Activated CD8-positive, alpha-beta T cell treated with anti-CD3 and anti-CD28 coated beads for 36 hours (primary cell): ENCODE measurements at places on chromosomes 1 and 21. TPM values are rescaled to one million over a fixed set of nuclear protein-coding genes. Genes with fewer than 3 reads are reported as not detected.
A peak's percentile ranks its signal among the peaks of the same experiment; 100 is the strongest.

GRCh38 chr1:2151252-2151651 lies 43.3 kb downstream of the FAAP20 start:
- H3K36me3 ChIP-seq: peaks cover 4% of the 10 kb centered on the region
- no peaks in the 10 kb centered on the region for H3K27me3 ChIP-seq
- no peak overlapping the region for H3K27ac ChIP-seq
- no peak overlapping the region for H3K4me3 ChIP-seq

DNA sequence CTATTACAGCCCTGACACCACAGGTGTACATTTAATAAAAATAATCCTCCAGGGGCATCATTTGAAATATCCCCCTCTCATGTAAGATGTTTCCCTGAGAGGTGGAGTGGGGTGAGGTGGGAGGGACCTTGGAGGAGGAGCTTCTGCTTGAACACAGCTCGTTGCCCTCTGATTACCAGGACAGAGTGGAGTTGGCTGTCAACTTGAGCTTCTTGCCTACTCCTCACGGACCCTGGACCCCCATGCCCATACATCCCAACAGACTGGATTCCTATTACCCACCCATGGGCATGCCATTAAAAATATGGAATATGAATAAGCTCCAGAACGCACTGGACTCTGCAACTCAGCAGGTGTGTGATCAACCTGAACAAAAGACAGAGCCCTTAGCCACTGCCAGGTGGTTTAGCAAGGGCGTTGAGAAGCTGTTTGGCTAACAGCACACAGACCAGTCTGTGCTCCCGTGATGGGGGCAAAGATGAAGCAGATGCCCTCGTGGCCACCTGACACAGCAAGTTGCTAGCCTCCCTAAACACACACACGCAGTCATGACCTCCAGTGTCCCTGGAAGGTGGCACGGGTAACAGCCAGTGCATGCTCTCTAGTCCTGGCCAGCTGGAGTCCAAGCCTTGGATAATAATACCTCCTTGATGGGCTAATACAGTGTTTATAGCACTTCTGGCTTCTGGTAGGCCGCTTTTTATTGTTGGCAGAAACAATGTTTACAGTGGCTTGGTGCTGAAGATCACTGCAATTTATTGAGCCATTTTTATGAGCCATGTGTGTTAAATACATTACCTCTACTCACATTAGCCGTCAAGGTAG lies 155.0 kb downstream of the TOMM20 start:
- H3K36me3 ChIP-seq: peaks cover 2% of the 10 kb centered on the region
- H3K27ac ChIP-seq: peak overlapping the region; percentile 5
- H3K4me1 ChIP-seq: peaks cover 70% of the 10 kb centered on the region
- no peak overlapping the region for H3K4me3 ChIP-seq
- DNase-seq: no peak

- H3K27ac ChIP-seq: no peak overlapping the region
- H3K4me1 ChIP-seq: no peaks in the 10 kb centered on the region
- no peak overlapping the region for H3K4me3 ChIP-seq
- no peaks in the 10 kb centered on the region for H3K36me3 ChIP-seq
These were observed 10.8 kb upstream of the NFASC start for GRCh38 chr1:204859861-204860267.

DNA sequence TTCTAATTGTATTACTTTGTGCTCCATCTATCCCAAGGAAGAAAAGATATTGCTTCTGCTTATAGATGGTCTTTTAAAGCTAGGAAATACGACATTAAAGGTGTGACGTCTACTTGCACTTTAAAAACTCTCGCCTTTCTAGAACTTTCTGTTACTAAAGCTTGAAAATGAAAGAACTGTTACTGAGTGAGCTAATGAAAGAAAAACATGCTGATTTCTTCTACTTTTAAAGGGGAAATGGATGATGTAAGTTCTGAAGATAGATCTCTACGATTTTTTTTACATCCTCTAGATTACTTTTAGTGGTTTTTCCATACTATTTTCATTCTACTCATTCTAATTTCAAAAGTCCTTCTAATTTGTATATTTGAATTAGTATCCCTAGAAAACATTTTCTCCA lies 387.5 kb downstream of the USP25 start:
- H3K27ac ChIP-seq: no peak overlapping the region
- no peaks in the 10 kb centered on the region for H3K4me1 ChIP-seq
- no peak for DNase-seq
- H3K36me3 ChIP-seq: no peaks in the 10 kb centered on the region
- no peaks in the 10 kb centered on the region for H3K27me3 ChIP-seq

The LCA5L gene
- total RNA-seq: 0.36 TPM

GRCh38 chr1:233343262-233343661 lies 15.7 kb downstream of the MAP3K21 start:
- no peak overlapping the region for H3K4me3 ChIP-seq
- H3K27me3 ChIP-seq: peaks cover 29% of the 10 kb centered on the region
- peaks cover 1% of the 10 kb centered on the region for H3K36me3 ChIP-seq
- no peaks in the 10 kb centered on the region for H3K4me1 ChIP-seq

The PPCS gene
- 44.1 TPM for total RNA-seq

DNA sequence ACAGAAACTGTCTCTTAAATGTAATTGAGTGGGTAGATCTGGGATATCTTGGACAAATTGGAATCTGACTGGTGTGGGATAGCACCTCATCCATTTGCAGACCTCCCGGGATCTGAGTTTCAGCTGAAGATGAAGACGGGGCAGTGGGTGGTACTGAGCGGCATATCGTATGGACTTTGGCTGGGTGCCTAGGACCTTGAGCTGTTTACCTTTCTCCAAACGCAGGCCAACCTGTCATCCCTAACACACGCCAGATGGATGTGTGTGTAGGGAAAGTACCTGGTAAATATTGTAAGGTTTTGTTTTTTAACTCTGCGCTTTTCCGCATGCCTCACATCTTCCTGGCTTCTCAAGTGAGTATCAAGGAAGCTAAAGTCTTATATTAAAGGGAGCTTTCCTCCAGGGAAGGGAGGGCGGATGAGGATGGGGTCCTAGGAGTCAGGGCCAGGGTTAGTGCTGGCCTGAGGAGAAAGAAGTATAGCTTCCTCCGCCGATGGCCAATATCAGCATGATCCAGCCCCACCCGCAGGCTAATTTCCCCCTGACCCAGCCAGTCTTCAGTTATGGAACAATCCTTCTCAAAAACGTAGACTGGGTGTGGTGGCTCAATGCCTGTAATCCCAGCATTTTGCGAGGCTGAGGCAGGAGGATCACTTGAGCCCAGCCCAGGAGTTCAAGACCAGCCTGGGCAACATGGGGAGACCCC lies 26.2 kb downstream of the ATP8B2 start:
- no peak for DNase-seq
- peaks cover 43% of the 10 kb centered on the region for H3K4me1 ChIP-seq
- H3K4me3 ChIP-seq: no peak overlapping the region
- peaks cover 25% of the 10 kb centered on the region for H3K36me3 ChIP-seq
- no peak overlapping the region for H3K27ac ChIP-seq
- H3K27me3 ChIP-seq: no peaks in the 10 kb centered on the region

DNA sequence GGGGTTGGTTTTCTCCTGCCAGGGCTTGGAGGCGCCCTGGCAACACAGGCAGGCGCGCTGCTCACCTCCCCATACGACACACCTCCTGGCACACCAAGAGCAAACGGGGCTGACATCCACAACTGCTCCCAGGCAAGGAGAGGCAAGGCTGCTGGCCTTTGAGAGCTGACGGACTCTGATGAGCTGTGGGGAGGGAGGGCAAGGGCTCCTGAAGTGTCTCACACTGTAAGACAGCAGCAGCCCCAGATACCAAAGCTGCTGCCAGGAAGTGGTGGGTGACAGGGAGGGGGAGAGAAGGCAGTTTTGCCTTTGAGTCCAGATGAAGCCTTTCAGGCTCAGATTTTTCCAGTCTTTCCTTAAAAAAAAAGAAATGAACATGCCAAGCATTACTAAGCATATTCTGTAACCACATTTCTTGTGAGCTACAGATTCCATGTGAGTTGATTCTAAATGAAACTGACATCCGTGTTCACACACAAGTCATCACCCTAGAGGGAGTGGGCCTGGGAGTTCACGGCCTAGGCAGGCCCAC lies 24.3 kb downstream of the PGBD5 start:
- peaks cover 18% of the 10 kb centered on the region for H3K27me3 ChIP-seq
- H3K4me3 ChIP-seq: no peak overlapping the region
- DNase-seq: no peak
- no peaks in the 10 kb centered on the region for H3K4me1 ChIP-seq
- H3K27ac ChIP-seq: no peak overlapping the region

- H3K36me3 ChIP-seq: no peaks in the 10 kb centered on the region
- H3K27ac ChIP-seq: no peak overlapping the region
- H3K4me1 ChIP-seq: peaks cover 6% of the 10 kb centered on the region
- peaks cover 12% of the 10 kb centered on the region for H3K27me3 ChIP-seq
- peak; percentile 65 for DNase-seq
- no peak overlapping the region for H3K4me3 ChIP-seq
These were observed 5.8 kb downstream of the VWA1 start for GRCh38 chr1:1441002-1441888.

GRCh38 chr1:218366322-218367052 lies 21.4 kb downstream of the TGFB2 start:
- H3K4me3 ChIP-seq: no peak overlapping the region
- no peak for DNase-seq
- H3K27me3 ChIP-seq: peaks cover 3% of the 10 kb centered on the region
- H3K4me1 ChIP-seq: no peaks in the 10 kb centered on the region

The CITED4 gene
- total RNA-seq: 6.7 TPM

The KHDC4 gene
- 68.1 TPM for total RNA-seq

The EPHA8 gene
- not detected for total RNA-seq

DNA sequence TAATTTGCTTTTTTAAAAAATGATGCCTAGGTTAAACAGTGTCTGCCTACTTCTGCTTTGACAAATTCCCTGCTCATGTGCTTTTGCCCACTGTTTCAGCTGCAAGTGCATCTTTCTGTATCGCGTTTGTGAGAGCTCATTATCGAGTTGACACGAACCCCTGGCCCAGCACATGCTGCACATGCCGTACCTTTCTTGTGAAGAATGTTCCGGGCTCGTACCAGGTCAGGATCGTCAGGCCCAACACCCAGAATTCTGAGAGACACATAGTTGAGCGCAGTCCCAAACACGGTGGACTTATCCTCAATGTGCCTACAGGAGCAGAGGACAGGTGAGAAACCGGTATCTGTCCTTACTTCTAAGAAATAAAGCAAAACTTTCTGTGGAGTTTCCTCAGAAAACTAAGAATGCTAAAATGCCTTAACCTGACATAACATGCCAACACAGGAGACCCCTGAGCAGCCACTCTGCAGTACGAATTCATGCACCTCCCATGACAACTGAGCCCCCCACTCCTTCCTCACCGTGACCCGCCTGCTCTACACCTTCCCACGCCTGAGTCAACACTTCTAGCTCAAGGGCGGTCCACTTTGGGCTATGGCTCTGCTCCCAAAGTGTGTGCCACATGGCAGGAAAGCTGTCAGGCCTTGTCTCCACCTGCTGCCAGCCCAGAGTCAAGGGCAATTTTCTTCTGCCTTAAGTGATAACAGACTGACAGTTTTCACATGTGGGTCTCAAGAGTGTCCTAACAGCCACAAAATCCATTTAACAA lies 6.7 kb downstream of the LSS start:
- H3K27ac ChIP-seq: no peak overlapping the region
- no peak overlapping the region for H3K4me3 ChIP-seq
- H3K4me1 ChIP-seq: peaks cover 10% of the 10 kb centered on the region
- H3K27me3 ChIP-seq: no peaks in the 10 kb centered on the region
- H3K36me3 ChIP-seq: no peaks in the 10 kb centered on the region

DNA sequence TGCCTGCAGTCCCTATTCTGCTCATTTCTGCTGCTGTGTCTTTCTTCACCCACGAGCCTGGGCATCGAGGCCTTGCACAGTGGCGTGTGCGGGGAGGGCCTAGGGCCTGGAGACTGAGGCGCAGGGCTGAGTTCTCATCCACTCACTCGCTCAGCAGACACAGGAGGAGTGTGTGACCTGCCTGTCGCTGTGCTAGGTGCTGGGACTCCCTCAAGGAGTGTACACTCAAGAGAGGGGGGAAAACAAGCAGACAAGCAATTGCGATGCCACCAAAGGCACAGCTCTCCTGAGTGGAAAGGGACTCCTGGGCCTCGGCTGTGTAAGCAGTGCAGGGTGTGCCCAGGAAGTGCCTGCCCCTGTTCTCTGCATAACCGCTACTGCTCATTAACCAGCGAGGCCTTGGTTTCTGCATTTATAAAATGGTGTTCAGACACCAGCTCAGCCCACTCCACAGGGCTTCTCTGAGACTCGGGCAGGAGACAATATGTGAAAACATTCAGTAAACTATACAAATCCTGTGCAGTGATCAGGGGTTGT lies 4.2 kb downstream of the RD3 start:
- H3K36me3 ChIP-seq: no peaks in the 10 kb centered on the region
- H3K4me1 ChIP-seq: peaks cover 4% of the 10 kb centered on the region
- no peaks in the 10 kb centered on the region for H3K27me3 ChIP-seq
- no peak for DNase-seq
- H3K27ac ChIP-seq: no peak overlapping the region
- H3K4me3 ChIP-seq: no peak overlapping the region

DNA sequence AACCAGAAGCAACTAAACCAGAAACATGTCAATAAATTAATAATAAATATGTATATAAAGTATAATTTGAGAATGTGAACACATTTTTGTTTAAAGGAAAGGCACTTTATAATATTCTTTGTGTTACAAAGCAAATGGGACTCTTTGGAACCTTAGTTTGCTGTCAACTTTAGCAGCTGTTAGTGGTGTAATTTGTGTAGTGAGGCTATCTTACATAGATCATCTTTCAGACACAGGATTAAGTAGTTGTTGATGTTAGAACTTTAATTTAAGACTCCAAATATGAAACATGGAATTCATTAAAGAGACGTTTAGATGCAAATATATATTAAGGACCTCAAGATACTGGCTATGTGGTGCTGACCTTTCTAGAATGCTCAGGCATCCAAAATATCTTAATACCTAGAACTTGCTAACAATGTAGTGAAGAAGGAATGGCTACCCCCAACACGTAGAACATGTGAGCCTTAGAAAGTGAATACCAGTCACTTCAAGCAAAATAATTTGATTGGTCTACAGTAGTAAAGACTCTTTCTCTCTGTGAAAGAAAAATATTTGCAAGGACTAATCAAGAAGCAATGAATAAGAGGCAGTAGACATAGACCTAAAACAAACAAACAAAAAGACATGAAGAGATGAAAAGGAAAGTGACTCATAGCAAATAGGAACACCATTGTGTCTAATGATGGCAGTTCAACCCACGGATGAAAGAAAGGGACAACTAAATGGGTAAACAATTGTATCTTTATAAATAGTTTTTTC lies 811.4 kb downstream of the USP25 start:
- no peak for DNase-seq
- H3K4me3 ChIP-seq: no peak overlapping the region
- no peaks in the 10 kb centered on the region for H3K4me1 ChIP-seq
- H3K36me3 ChIP-seq: no peaks in the 10 kb centered on the region
- no peaks in the 10 kb centered on the region for H3K27me3 ChIP-seq

DNA sequence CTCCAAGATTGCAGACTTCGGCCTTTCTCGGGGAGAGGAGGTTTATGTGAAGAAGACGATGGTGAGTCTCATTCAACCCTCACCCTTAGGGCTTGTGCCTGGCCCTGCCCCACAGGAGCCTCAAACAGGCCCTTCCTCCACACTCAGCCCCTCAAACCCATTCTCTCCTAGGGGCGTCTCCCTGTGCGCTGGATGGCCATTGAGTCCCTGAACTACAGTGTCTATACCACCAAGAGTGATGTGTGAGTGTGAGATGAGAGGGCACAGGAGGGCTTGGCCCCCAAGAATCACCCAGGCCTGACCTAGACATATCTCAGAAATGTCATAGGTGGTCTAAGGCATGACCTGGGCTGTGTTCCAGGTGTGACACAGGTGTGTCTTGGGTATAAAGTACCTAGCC lies 18.3 kb upstream of the MPL start:
- no peak overlapping the region for H3K27ac ChIP-seq
- H3K4me3 ChIP-seq: no peak overlapping the region
- H3K4me1 ChIP-seq: peaks cover 4% of the 10 kb centered on the region
